NCI-H774 (cell line): ENCODE measurements at places on chromosomes 5 and 9.
A peak's percentile ranks its signal among the peaks of the same experiment; 100 is the strongest.

GRCh38 chr5:145908206-145908960, 28.0 kb upstream of the SH3RF2 start:
- DNase-seq, result no peak

GRCh38 chr9:135087489-135087792, at the start of gene OLFM1:
TSS of gene OLFM1 (plus strand) at chr9:135087668. CDS start at chr9:135087990, 322 bp downstream.
- DNase-seq, result no peak

- DNase-seq, result no peak
Observed at GRCh38 chr5:9716838-9717281, 86.7 kb upstream of the TAS2R1 start.

DNA sequence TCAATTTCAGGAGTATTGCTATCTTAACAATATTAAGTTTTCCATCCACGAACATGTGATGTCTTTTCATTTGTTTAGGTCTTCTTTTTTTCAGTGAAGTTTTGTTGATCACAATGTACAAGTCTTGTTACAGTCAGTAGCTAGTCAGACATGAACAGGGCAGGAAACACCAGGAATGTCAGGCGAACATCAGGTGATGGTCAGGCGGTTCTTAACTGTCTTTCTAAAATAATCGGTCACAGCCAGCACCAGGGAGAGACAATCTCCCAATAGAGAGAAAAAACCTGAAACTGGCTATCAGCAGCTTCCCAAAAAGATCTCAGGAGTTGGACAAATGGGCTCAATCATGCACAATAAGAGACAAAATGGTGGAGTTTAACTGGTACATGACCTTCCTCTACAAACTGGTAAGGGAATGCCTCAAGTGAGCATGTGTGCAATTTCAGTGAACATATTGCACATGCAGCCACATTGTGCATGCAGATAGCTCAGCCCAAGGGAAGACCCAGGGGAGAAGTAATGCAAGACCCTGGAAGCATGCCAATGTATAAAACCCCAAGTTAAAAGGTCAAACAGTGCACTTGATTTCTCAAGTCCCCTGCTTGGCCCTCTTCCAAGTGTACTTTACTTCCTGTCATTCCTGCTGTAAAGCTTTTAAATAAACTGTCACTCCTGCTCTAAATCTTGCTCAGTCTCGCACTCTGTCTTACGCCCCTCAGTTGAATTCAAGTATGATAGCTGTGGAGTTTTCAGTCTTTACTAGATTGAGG, 176.1 kb upstream of the RASEF start:
- peak; percentile 7 for DNase-seq

DNA sequence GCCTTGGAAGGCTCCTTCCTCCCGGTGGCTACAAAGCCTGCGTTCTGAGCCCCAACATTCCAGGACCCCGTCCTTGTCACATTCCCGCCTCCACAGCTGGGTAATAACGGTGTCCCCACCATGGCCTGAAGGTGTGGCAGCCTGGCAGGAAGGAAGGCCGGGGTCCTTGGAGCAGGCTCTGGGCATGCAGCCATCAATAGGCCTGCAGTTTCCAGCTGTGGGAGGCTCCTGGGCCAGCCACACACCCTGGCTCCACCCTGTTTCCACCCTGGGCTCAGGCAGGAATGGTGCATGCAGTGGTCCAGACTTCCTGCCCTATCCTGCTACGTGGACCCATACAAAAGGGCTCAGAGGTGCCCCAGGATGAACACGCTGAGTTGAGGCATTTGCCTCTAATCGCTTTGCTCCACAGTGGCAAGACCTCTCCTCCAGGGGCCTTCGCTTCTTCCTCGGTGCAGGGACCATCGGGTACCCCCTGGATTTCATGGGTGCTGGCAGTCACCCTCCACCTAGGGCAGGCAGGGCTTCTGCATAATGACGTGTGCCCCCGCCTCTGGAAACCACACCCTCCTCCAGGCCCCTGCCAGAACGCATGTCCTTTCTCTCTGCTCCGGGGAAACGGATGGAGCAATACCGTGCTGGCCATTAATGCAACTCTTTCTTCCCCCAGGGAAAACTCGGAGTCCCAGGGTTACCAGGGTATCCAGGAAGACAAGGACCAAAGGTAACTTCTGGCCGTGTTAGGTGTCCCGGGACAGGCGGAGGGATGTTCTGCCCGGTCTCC, 95.1 kb upstream of the FCN2 start:
- no peak for DNase-seq

GRCh38 chr5:6480133-6481051, 31.7 kb downstream of the UBE2QL1 start:
- no peak for DNase-seq

GRCh38 chr5:32753765-32754164, 42.6 kb downstream of the NPR3 start:
- no peak for DNase-seq

- DNase-seq, result no peak
Observed at GRCh38 chr5:54772684-54773083, 212.7 kb downstream of the ESM1 start.

GRCh38 chr9:75993434-75993833, 103.0 kb downstream of the PCSK5 start:
- no peak for DNase-seq

- DNase-seq, result peak; percentile 32
Observed at GRCh38 chr5:179763215-179763945, 30.4 kb upstream of the LTC4S start.

- DNase-seq, result no peak
Observed at GRCh38 chr9:134735441-134736175, 94.0 kb downstream of the COL5A1 start.

GRCh38 chr9:35829084-35829763, at the start of gene TMEM8B:
TSS of gene TMEM8B (plus strand) at chr9:35829228. CDS start at chr9:35829448, 220 bp downstream.
- DNase-seq, result peak; percentile 84
